Hair follicle dermal papilla cell (primary cell): ENCODE measurements at places on chromosomes 11 and 22. TPM values are rescaled to one million over a fixed set of nuclear protein-coding genes. Genes with fewer than 3 reads are reported as not detected.

POLR3H gene
- 33.6 and 42.0 TPM in 2 replicates for total RNA-seq

MS4A4A gene
- not detected in 2 replicates for total RNA-seq

C11orf91 gene
- not detected in 2 replicates for total RNA-seq

OR52I2 gene
- total RNA-seq: not detected in 2 replicates

GDPD4 gene
- total RNA-seq: not detected in 2 replicates

CD44 gene
- 672 and 688 TPM in 2 replicates for total RNA-seq

VPS51 gene
- total RNA-seq: 209 and 240 TPM in 2 replicates

OR4C45 gene
- not detected in 2 replicates for total RNA-seq

OR52I1 gene
- not detected in 2 replicates for total RNA-seq

C11orf16 gene
- not detected in 2 replicates for total RNA-seq

ATL3 gene
- 210 and 252 TPM in 2 replicates for total RNA-seq

HSPA8 gene
- 2,110 and 2,318 TPM in 2 replicates for total RNA-seq

OR6A2 gene
- total RNA-seq: 0.32 and 0.49 TPM in 2 replicates

TNNT3 gene
- total RNA-seq: not detected in 2 replicates

BIRC3 gene
- total RNA-seq: 1.1 and 1.8 TPM in 2 replicates

PIH1D2 gene
- 2.9 and 3.9 TPM in 2 replicates for total RNA-seq

ALG8 gene
- total RNA-seq: 28.9 and 34.9 TPM in 2 replicates
